ENCODE measurements at places on chromosomes 12 and 14.
A peak's percentile ranks its signal among the peaks of the same experiment; 100 is the strongest.

DNA sequence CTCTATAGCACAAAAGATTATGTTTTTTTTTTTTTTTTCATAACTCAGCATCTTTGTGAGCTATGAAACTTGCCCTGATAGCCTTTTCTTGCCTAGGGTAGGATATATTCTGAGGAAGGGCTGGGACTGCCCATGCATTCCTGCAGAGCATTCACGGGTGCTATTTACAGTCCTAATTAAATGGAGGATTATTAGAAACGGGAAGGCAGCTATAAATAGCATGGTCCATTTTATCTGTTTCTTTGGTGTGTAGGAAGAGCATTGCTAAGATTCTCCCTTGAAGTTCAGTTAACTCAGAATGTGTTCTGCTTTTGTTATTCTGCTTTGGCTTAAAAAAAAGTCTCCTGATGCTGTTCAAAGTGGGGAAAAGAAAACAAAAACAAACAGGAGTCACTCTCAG, 630.9 kb downstream of the DIO2 start:
- ATAC-seq, result peak; percentile 57

- no peak for ATAC-seq
Observed at GRCh38 chr14:101199028-101199770, 295.7 kb upstream of the RTL1 start.

DNA sequence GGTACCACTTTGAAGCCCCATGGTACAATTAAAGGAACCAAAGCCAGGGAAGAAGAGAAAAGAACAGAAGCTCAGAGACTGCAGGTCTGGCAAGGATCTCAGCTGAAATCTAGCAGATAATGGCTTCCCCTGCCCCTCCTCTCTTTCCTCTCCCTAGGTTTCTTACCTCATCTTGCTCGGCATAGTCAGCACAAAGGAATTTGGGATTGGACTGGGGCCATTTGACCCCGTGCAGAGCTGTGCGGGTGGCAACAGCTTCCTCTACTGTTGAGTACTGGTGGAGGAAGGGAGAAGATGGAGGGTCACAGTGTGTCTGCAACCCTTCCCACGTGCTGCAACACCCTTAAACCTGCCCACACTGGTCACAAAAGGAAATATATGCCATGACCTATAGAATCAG, 4.7 kb upstream of the CDH24 start:
- no peak for ATAC-seq

DNA sequence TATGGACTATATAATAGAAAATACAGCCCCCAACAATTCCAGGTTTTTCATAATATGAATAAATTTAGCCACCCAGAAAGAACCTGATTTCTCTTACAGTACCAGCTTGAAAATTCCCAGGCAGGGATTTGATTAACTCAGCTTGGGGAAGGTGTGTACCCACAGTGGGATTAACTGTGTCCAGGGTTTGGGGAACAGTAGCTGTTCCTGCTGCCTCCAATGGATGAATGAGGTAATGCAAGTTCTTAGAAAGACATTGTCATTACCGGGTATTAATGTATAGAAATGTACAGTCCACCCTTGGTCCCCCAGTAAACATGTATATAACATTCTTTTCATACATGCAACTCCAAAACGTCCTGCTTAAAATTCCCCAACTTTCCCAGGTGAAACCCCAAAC, 115.6 kb downstream of the LRIG3 start:
- no peak for ATAC-seq

GRCh38 chr12:102232446-102232845, 34.8 kb upstream of the PMCH start:
- ATAC-seq, result no peak

DNA sequence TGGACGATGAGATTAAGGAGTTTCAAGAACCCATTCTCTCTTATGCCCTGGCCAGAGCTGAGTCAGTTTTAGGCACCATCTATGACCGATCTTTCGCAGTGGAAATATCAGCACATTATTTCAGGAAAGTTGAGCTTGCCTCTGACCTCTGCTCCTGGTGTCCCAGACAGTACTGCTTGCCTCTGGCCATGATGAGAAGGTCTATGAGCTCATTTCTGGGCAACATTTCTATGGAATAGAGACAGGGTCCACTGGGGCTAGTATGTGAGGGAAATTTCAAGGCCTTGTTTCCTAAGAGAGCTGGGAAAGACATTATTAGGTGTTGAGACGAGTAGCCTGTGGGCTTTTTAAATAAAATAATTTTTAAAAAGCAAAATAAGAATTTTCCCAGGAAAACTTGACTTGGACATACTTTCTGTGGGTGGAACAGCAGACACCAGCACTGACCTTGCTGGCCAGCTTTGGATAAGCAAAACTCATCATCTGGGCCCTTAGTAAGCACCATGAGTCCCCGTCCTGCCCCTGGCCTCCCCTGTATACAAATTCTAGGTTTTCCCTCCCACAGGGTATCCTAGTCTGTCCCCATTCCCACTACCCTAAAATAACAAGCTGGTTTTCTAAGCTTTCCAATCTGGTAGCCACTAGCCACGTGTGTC, 43.4 kb downstream of the DIO2 start:
- no peak for ATAC-seq

GRCh38 chr14:103923863-103924262, 4.4 kb upstream of the TDRD9 start:
- ATAC-seq, result no peak

Measured in motor neuron (in vitro differentiated cells).